ENCODE measurements at places on chromosomes 4 and X.

DNA sequence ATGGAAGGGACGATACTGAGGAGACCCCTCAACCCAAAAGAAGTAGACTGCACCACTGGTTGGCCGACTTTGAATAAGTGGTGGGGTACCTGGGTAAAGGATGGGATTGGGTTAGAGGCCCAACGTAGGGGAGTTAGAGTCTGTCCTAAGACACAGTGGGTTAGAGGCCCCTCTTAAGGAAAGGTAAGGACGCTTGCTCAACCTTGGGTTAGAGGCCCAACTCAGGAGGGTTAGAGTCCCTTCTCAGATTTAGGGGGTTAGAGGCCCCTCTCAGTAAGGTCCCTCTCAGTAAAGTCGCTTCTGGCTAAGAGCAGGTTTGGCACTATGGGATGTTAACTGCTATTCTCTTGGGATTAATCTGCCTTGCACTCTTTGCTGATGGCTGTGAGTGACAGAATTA lies 81.3 kb downstream of the ACOX3 start:
- no peak for DNase-seq

- no peak for DNase-seq
These were observed 48.4 kb downstream of the UNC5C start for GRCh38 chr4:95500361-95500760.

- DNase-seq, result no peak
These were observed 557.3 kb upstream of the TENM3 start for GRCh38 chr4:181685911-181686310.

DNA sequence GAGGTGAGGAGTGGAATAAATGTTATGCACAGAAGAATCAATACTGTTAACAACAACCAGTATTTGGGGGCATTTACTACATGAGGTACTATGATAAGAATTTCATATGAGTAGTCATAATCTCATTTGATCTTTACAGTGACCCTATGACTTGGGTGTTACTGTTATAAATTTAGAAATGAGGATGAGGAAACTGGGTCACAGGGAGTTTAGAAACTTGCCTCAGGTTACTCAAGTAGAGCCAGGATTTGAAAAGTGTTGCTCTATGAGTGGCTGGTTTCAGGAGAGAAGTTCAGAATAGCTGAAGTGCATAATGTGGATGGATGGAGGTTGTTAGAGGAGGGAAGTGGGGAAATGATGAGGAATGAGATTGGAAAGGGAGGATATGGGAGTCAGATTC lies 16.6 kb upstream of the DDIT4L start:
- no peak for DNase-seq

GRCh38 chr4:30968926-30969325 lies 248.8 kb downstream of the PCDH7 start:
- no peak for DNase-seq

GRCh38 chrX:10341309-10341708 lies 184.5 kb downstream of the CLCN4 start:
- no peak for DNase-seq

DNA sequence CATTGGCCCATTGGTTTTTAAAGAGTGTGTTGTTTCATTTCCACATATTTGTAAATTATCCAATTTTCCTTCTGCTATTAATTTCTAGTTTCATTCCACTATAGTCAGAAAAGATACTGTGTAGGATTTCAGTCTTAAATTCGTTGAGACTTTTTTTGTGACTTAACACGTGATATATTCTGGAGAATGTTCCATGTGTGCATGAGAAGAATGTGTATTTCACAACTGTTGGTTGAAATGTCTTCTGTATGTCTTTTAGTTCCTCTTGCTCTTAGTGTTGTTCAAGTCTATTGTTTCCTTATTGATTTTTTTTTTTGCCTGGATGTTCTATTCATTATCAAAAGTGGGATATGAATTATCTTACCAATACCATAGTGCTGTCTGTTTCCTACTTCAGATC lies 606.9 kb downstream of the RPA4 start:
- no peak for DNase-seq

DNA sequence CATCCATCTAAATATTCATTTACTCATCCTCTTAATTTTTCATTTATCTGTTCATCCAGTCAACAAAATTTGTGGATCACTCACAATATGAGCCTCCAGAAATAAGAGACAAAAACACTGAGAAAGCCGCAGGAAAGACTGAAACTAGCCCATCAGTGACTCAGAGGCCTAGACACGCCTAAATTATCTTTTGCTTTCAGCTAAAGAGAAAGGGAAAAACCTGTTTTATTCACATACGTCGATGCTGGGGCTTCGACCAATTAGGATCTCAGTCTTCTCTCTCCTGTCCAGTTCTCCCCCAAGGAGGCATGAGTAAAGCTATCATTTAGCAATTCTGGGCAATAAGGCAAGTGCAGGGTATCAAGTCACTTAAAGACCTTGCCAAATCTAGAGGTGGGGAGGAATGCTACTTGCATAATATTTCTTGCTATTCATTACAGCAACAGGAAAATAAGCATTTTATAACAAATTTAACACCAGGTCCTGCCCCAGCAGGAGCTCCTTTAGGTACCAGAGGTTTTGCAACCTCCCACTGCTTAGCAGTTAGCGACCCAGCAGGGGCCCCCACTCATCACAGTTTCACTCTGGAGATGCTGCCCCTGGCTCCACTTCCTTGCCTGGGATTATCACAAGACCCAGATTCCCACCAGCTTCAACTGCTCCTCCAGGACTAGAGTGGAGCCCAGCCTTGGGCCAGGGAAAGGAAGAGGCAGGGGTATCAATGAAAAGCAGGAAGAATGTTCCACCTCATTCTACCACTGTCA lies 30.1 kb upstream of the TMEM154 start:
- DNase-seq, result no peak

DNA sequence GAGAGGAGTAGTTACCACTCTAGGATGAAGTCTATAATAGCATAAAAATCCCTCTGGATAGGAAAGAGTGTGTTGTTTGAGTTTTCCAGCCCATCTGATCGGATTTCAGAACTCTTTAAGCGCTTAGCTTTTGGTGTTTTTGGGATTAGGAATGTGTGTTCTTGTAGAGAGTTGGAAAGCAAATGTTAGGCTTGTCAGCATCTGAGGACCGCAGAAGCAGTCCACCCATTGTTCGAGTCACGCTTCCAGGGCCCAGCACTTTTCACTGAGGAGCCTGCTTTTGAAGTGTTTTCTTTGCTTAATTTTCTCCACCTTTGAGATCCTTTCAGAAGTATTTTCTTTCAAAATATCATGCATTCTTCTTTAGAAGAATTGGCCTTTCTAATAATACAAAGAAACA lies 306.2 kb downstream of the TENM3 start:
- no peak for DNase-seq

DNA sequence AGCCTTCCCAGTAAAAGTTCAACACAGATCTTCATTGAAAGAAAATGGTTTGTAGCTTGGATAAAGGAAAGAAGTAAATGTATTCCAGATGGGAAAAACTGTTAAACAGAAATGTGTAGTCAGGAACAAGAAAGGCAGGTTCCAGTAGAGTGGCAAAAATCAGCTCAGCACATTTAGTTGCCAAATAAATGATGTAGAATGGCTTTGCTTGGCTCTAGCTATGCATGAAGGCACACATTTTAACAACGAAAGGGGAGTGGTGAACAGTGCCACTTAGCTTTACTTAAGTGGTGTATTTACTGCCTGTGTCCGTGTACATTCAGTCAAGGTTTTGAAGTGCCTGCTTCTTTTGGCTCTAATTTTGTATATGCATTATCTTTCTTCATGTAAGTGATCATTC lies 644.5 kb upstream of the ATOH1 start:
- DNase-seq, result no peak

- DNase-seq, result no peak
These were observed 53.1 kb downstream of the HOPX start for GRCh38 chr4:56627985-56628384.

GRCh38 chr4:39699687-39700409 lies 1.9 kb downstream of the UBE2K start:
- no peak for DNase-seq

DNA sequence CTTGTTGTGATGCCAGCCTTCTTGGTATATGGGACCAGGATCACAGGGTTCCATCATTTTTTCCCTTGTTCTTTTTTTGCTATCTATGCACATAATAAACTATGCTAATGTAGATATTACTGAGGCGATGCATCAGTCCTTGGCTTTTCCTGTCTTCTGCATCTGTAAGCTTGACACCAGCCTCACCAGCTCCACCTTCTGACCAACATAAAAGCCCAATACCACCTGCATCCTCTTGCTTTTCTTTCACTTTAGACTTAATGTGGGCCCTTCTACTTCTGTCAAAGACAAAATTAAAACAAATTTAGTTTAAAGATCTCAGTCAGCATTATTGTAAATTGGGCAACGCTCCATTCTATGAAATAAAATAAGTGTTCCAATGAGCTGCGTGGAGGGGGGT lies 1718.8 kb upstream of the PCDH10 start:
- DNase-seq, result no peak

DNA sequence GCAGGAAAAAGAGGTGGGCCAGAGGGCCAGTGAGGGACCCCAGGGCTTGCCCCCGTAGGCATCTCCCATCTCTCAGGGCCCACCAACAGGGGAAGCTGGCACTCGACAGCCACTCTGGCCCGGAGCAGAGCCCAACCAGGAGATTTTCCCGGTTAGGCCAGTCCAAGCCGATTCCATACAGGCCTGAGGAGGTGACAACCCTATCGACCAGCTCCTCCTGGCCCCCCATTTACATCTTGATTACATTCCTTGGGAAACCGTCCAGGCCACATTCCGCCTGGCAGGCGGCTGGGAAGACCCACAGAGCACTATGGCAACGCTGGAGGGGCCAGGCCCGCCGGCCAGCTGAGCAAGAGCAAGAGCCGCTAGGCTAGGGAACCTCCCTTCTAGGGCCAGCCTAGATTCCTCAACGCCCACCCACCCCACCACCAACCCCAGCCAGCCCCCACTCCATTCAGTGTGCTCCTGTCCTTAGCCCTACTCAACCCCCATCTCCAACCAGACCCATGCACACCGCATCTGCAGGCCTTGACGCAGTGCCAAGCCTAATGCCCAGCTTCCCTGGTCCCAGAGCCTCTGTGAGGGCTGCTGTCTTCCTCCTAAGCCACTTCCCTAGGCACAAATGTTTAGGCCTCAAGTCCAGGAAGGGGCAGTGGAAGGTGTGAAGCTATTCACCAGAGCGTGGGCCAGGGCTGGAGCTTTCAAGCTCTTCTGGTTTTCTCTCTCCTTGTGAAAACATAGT lies 161.2 kb downstream of the EFNB1 start:
- no peak for DNase-seq

- no peak for DNase-seq
These were observed 422.1 kb downstream of the BCOR start for GRCh38 chrX:39675619-39676018.

- DNase-seq, result no peak
These were observed 543.1 kb upstream of the ADGRL3 start for GRCh38 chr4:60657041-60657440.

DNA sequence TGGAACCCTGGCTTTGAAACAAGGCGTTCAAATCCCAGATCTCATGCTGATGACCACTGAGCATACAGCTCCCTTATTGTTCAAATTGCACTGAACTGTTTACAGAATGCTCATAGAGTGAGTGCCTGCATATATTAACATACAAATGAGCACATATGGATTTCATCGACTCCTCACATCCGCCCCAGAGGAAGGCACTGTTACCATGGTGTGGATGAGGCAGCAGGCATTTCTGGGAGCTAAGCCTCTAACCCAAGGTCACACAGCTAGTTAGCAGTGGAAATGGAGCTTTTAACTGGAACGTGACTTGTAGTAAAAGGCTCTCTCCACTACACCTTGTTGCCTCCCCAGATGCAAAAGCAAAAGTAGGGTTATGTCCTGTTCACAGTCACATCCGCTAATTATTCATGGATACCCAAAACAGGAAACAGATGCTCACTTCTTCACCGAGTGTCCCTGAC lies 289.7 kb downstream of the STK32B start:
- DNase-seq, result no peak
